ENCODE measurements at places on chromosomes 1 and 21.

- DNase-seq = no peak
Measured at GRCh38 chr1:53206735-53207379, 10.2 kb downstream of the CPT2 start.

DNA sequence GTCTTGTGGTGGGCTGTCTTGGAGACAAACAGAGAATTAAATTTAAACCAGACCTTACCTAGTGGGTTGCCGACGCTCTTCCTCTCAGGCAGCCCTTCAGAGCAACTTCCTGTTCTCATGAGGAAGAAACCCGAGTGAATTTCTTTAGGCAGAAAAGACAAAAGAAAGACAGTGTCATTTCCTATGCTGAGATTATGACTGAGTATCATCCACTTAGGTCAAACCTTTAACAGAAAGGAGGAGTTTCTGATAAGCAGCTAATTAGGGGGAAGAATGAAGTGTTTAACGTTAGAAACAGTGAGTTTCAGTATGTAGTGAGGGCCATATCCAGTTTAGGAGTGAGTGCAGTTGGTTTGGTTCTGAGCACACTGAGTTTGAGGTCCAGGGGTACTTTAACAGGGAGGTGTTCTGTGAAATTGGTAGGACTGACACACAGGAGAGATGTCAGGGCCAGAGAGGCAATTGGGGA lies 38.7 kb downstream of the FASLG start:
- DNase-seq = no peak

DNA sequence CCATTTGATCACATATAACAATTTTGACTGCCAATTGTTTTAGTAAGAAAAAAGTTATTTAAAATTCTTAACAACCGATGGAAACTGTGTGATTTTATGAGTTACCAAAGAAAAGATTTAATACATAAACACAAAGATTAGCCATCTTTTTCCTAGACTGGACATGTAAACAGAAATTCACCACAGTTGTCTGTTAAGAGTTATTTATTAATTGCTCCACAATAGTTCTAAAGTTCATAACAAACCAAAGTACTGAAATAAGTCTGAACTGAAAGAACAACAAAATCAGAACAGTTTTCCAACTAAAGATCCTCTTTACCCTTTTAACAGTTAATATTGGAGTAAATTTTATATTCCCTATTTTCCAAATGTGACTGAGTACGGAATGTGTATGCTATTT lies 8.6 kb downstream of the ZNF281 start:
- no peak for DNase-seq

DNA sequence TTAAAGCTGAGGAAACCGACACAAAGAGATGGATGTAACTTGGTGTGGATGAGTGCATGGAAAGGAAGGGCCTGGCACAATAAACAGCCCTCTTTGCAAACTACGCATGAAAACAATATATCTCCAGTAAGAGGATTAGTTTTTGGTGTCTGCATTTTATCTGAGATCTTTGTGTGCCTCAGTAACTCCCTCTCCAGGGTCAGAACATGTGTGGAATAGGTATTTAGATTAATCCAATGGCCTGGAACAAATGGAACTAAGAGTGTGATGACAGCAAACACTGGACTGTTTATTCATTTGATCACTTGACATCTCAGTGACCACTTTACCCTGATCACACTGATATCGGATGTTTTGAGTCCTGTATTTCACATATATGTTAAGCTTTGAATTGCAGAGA lies 45.3 kb downstream of the AKNAD1 start:
- no peak for DNase-seq

- no peak for DNase-seq
Measured at GRCh38 chr1:210866532-210866931, 267.4 kb downstream of the KCNH1 start.

- DNase-seq = no peak
Measured at GRCh38 chr21:35316933-35317332, 267.8 kb upstream of the RUNX1 start.

- no peak for DNase-seq
Measured at GRCh38 chr1:241536304-241536703, 4.1 kb downstream of the KMO start.

- DNase-seq = no peak
Measured at GRCh38 chr1:226863446-226863845, 7.0 kb upstream of the PSEN2 start.

GRCh38 chr1:109881906-109882287 lies 28.8 kb upstream of the CSF1 start:
- DNase-seq = no peak

DNA sequence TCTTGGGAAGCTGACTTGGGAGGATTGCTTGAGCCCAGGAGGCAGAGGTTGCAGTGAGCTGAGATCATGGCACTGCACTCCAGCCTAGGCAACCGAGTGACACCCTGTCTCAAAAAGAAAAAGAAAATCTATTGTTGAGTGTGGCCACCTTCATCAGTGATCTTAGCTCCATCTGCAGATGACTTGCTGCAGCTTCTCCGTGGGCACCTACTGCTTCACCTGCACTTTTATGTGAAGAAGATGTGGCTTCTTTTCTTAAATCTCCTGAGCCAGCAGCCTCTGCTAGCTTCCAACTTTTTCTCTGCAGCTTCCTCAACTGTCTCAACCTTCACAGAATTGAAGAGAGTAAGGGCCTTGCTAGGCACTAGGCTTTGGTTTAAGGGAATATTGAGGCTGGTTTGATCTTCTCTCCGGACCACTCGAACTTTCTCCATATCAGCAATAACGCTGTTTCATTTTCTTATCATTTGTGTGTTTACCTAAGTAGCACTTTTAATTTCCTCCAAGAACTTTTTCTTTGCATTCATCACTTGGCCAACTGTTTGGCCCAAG lies 28.0 kb downstream of the AGPAT3 start:
- DNase-seq = no peak

DNA sequence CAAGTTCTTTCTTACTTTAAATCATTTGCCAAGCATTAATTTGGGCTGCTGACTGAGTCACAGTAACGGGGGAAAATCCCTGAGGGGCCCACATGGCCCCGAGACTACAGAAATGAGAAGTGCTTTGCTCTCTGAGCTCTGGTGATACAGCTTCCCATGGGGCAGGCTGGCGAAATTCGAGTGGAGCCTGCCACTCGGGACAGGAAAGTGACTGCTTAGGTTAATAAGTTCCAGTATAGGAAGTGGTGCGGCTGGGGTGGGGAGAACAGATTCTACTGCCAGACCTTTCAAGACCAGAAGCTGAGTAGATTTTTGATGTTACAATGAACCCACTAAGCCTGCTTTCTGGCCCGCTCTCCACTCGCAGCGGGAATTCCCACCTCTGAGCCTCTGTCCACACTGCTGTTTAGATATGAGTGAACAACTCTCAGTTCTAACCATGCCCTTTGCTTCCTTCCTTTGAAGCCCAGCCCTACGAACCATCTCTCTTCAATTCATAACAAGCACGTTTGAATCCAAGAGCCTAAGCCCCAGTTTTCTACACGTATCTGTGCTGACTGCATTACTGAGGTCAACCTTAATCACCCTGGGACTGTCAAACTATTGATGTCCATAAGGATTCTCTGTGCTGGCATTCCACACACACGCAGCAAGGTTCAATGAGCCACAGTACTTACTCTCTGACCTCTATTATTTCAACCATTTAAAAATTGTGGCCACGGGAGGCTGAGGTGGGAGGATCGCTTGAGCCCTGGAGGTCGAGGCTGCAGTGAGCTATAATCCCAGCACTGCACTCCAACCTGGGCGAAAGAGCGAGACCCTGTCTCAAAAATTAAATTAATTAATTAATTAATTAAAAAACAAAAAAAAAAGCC lies 9.6 kb downstream of the ZBTB17 start:
- peak; percentile 80 for DNase-seq

- DNase-seq = no peak
Measured at GRCh38 chr1:245493029-245493428, 338.2 kb downstream of the KIF26B start.

- no peak for DNase-seq
Measured at GRCh38 chr1:226603022-226603857, 54.7 kb downstream of the STUM start.

GRCh38 chr21:43312751-43313169 lies 114.2 kb downstream of the SIK1 start:
- no peak for DNase-seq

DNA sequence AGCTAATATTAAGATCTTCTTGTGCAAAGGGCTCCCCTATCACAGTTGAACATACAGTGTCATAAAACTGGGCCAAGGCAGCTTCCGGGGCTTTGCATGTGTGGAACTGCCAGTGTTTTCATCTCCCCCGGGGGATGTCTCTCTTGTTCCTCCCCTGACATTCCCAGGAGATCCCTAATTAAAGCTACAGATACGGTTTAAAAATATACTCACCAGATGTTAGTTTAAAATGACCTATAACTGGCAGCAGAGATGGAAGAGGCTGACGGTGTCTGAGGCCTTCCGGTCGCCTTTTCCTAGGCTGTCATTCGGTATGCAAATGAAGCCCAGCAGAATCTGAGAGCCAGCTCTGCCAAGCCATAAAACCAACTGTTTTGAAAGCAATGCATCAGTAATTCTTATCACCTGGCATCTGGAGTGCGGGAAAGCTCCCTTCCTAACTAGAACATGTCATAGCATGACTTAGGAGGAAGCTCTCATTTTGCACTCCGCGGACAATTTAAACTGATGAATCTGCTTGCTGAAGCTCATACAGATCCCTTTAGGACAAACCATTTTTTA lies 436.5 kb upstream of the VAMP3 start:
- no peak for DNase-seq

GRCh38 chr1:69305621-69306020 lies 262.1 kb upstream of the LRRC7 start:
- no peak for DNase-seq

GRCh38 chr1:169186106-169186505 lies 79.6 kb downstream of the ATP1B1 start:
- DNase-seq = no peak

DNA sequence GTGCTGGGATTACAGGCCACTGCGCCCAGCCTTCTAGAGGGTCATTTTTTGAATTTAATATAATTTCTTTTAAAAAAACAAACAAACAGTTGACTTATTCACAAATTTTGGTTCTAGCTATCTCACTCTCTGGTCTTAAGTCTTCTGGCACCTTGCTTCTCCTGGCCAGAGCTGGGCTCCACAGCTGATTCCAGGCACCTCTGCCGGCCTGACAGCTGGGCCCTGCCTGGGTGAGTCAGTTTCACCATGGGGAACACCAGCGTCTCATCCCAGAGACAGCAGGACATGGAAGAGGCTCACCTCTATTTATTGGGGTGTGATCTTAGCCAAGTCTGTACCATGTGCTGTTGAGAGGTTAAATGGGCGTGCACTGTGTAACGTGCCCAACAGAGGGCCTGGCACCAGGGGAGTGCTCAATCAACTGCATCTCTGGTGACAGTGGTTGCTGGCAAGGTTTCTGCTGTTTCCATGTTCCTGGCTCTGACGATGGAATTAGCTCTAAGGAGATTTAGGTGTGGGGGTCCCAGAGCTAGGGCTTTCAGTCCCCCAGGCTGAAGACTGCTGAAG lies 956 bp downstream of the CPLANE2 start:
- peak; percentile 56 for DNase-seq

DNA sequence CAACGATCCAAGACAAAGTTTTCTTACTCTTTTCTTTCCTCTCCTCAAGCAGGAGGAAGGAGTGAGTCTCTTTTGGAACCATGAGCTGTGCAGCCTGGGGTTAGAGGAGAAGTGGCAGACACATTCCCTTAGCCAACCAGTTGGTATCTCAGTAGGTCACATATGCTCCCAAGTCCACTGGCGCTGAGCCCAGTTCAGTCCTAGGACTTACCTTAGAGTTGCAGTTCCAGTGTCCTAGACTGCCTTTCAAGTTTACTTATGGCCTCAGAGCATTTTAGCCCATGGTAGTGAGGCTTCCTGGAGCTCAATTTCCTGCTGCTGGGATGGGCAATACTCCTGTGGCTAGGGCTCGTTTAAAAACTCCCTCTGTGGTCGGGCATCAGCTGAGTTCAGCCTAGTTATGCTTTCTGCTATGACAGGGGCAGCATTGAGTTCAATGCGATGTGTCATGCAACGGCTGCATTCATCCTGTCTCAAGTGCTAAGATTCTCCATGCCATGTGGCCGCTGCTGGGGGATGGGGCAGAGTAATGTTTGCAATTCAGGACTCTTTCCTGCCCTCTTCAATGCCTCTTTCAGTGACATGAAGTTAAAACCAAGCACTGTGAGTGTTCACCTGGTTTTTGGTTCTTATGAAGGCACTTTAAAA lies 103.8 kb downstream of the LRRC7 start:
- no peak for DNase-seq

GRCh38 chr1:179917601-179918429 lies 35.7 kb downstream of the TOR1AIP1 start:
- DNase-seq = no peak

- DNase-seq = no peak
Measured at GRCh38 chr1:110565565-110565964, 40.6 kb downstream of the KCNA2 start.

DNA sequence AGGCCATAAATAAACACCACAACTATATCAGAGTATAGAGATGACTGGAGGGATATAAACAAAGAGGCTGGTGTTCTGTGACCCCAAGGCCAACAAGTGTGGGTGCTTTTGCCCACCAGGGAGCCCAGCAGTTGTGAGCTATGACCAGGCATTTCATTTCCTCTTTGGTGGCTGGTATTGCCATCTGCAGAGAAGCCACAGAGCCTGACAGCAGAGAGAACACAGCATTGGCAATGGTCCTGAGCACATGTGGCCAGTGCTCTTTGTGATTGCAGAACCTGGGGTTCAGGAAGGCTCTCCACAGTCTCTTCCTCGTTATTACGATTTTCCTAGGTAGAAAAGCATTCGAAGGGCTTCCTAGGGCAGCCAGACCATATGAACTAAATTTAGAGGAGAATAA lies 112.3 kb downstream of the TM2D1 start:
- no peak for DNase-seq

DNA sequence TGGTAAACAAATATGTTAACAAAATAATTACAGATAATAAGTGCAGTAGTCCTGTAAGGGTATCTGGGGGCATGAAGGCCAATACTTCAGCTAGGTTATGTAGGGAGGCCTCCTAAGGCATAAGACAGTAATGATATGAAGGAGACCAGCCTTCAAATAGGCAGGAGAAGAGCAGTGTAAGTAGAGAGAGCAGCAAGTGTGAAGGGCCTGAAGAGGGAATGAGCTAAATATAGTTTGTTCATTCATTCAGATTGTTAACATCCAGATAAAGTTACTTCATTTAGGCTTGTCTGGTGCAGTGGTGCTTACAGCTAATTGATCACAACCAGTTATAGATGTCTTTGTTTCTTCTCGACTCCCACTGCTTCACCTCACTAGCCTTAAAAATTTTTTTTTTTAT lies 71.1 kb downstream of the EPB41 start:
- DNase-seq = no peak

GRCh38 chr1:69203166-69203565 lies 364.6 kb upstream of the LRRC7 start:
- DNase-seq = no peak

DNA sequence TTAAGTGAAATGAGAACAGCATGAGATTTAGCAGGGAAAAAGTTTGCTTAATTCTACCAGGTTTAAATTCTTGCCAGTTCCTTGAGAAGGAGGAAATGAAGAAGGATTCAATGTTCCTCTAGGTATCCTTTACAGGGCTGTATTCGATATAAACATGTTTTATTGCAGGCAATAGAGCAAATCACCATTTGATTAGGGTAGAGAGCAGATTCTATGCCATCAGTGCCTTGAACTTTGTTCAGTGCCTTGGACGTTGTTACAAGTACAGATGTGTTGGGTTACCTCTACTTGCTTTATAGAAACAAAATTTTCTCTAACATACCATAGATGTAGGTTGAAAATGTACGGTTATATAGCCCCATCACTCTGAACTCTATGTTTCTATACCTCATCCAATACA lies 18.2 kb upstream of the CLDN8 start:
- DNase-seq = no peak

GRCh38 chr1:65292861-65293593 lies 16.3 kb upstream of the DNAJC6 start:
- DNase-seq = no peak

GRCh38 chr1:113963281-113963906 lies 15.9 kb upstream of the OLFML3 start:
- no peak for DNase-seq

Measured in stimulated activated CD4-positive, alpha-beta T cell treated with anti-CD3 and anti-CD28 coated beads, Interleukin-4, amount 100 ng/mL, for 4 hours (primary cell).